ENCODE measurements at places on chromosomes 2 and 18.

DNA sequence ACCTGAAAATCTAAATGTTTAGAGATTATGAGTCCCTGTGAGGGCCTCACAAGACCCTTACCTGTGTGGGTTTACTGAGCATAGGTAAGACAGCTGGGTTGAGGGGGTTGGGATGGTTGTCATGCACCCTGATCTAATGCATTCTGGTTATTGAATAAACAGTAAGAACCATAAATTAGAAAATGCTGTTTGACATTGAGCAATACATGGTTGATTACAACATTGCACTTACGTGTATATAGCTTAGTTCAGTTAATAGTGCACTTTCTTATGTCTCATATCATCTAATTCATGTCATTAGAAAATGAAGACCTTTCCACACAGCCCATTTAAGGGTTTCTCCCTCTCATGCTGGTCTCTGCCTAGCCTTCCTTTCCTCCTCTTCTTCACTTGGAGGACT lies 253.5 kb upstream of the ATP5MC3 start:
- no peak for DNase-seq

GRCh38 chr2:231334981-231335380 lies 60.5 kb upstream of the B3GNT7 start:
- DNase-seq = no peak

DNA sequence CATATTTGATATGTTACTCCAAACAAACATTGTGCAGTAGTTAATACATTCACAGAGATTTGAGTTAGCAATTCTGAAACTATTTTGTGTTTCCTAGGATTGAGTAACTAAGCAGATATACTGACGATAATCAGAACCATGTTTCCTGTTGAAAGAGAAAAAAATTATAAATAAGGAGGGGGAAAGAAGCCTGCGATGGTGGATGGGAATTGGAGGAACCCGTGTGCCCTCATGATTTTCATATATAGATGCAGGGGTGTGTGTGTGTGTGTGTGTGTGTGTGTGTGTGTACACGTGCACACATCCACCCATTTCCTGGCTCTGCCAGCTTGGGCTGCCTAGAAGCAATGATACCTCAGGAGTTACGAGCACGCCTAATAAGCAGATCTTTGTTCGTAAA lies 56.9 kb downstream of the LPIN2 start:
- DNase-seq = no peak

GRCh38 chr2:83943265-83943664 lies 515.8 kb downstream of the SUCLG1 start:
- no peak for DNase-seq

DNA sequence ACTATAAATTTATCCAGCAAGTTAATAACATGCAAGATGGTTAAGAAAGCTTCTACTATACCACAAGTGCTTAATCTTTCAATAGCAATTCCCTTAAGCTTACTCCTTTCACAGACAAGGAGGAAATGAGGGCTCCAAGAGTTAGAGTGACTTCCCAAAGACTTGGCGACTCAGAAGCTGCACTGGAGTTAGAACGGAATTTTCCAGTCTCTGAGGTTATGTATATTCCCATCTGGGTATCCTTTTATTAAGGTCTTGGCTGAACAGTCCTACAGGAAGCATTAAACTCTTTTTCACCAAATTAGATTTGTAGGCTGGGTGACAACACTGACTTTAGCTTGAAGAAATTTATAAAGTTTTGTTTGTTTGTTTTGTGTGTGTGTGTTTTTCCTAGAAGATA lies 256.9 kb upstream of the DPP10 start:
- DNase-seq = no peak

GRCh38 chr2:224174990-224175389 lies 135.9 kb upstream of the SERPINE2 start:
- DNase-seq = no peak

GRCh38 chr2:64866797-64867196 lies 122.4 kb upstream of the SLC1A4 start:
- peak; percentile 96 for DNase-seq

GRCh38 chr2:45944074-45944473 lies 292.6 kb downstream of the PRKCE start:
- no peak for DNase-seq

Measured in smooth muscle cell of the brain vasculature (primary cell).